EH (cell line): ENCODE measurements at places on chromosomes 1 and 21.
A peak's percentile ranks its signal among the peaks of the same experiment; 100 is the strongest.

DNA sequence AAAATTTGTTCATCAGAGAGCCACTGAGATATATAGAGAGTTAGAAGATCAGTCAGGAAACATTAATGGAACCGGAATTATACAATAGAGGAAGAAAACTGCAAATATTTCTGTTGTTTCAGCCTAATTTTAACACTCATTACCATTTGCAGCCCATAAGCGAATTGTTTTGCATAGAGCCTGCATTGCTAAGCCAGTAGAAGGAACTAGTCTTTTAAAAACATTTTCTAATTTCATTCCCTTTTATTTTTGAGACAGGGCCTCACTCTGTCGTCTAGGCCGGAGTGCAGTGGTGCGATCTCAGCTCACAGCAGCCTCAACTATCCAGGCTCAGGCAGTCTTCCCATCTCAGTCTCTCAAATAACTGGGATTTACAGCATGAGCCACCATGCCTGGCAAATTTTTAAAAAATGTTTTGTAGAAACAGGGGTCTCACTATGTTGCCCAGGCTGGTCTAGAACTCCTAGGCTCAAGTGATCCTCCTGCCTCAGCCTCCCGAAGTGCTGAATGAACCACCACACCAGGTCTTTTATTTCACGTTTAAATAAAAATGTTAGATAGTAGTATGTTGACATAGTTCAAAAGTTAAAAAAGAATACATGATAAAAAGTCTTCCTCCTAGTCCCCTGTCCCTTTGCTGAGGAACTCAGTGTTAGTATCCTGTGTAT, 25.3 kb downstream of the MPZL1 start:
- no peak for DNase-seq

DNA sequence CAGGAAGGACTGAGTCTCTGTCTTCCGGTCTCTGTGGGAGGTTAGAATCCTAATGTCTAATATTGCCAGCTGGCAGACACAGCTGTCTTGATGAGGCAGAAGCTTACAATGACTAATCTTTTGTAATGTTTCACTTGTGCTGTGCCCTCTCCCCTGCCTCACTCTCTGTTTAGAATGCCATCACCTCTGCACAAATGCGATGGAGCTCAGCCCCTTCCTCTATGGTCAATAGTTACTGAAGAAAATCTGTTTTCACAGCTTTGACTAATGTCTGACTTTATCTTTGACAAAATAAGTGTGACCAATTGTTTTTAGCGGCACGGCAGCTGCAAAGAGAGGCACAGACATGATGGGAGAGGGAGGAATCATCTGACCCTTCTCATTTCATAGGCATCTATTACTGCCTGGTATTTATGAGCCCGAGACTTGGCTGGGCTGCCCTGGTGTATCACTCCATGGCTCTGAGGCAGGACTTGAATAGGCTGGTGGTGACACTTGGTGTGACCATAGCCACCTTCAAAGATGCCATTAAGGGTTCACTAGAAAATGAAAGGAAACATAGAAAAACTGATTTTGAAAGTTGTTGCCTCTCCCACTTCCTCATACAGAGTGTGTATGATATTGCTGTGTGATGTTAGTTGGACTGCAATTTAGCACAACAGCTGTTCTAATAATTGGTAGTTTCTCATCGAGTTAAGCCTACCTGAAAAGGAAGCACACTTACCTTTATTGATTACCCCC, 163.2 kb upstream of the NBPF11 start:
- DNase-seq = peak; percentile 2

DNA sequence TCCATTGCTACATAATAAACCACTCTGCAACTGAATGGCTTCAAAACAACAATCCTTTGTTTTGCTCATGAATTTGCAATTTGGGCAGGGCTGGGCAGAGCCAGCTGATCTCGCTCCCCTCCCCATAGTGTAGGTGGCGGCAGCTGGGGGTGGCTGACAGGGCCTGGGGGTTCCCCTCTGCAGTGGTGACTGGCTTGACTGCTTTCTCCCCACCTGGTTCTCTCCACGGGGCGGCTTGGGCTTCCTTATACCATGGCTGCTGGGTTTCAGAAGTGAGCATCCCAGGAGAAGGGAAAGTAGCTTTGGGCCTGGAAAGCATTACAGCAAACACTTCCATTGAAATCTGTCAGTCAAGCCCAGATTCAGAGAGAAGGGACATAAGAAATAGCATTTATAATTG, 129.7 kb upstream of the ZBTB40 start:
- DNase-seq = no peak

GRCh38 chr1:6423321-6423999, 1.1 kb upstream of the ESPN start:
- DNase-seq = peak; percentile 65

GRCh38 chr1:181043025-181043888, 9.5 kb downstream of the MR1 start:
- DNase-seq = peak; percentile 58

GRCh38 chr21:15122241-15122640, 57.4 kb upstream of the NRIP1 start:
- no peak for DNase-seq

DNA sequence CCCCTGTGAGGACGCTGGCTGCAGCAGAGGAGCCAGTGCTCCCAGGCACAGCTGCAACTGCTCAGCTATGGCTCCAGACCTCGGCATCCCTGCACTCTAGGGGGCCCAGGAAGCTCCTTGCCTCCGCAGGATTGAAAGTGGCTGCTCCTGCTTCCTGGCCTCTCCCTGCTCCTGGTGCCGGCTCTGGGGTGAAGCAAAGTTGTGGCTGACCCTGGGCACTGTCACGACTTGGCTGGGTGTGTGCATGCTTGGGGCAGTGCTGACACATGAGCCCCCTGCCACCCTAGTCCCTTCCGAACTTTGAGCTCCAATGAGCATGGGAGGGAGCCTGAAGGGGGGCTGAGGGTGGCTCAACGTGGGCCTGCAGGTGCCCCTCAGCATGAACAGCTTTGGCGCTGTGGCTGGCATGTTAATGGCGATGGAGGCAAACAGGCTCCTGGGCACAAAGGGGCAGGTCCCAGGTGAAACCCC, 1512.2 kb downstream of the KCNT2 start:
- no peak for DNase-seq

DNA sequence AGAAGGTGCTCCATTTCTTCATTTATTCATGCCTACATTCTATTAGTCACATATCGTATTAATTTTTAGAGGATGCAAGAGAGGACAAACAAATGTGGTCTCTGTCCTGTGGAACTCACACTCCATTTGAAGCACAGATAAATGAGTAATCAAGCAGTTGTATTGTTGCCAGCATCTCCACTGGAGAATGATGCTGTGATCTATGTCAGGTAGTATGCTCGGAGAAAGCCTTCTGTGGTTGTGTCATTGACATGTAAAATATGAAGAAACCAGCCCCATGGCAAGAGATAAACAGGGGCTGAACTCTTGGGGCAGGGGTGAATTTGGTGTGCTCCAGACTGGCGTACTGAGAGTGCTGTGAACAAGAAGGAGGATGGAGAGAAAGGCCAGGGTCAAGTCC, 101.2 kb downstream of the FASLG start:
- no peak for DNase-seq

DNA sequence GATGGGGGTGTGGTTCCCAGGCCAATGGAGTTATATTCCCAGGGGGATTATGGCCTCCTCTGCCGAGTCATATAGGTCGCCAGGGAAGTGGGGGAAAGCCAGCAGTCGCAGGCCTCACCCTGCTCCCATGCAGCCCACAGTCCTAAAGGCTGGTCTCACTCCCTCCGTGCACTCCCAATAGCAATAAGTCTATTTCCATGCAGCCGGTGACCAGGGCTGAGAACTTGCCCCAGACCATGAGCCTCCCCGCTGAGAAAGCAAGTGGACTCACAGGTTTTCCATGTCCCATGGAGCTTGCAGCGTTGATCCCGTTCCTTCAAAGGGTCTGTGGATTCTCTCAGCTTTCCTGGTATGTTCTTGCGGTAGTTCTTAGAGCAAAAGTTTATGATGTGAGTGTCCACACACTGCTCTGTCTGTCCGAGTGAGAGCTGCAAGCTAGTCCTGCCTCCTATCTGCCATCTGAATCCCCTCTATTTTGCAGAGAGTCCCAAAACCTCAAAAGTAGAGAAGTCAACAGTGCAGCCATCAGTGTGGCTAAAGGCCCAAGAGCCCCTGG, 81.7 kb upstream of the TMPRSS2 start:
- no peak for DNase-seq

GRCh38 chr1:183339556-183340167, 78.5 kb downstream of the NMNAT2 start:
- no peak for DNase-seq

- DNase-seq = peak; percentile 62
These were observed 457.3 kb upstream of the VAMP3 start for GRCh38 chr1:7313826-7314225.

- DNase-seq = no peak
These were observed 298.1 kb downstream of the TGFB2 start for GRCh38 chr1:218643281-218643680.

- no peak for DNase-seq
These were observed 411.3 kb downstream of the PTPRU start for GRCh38 chr1:29647581-29647980.

DNA sequence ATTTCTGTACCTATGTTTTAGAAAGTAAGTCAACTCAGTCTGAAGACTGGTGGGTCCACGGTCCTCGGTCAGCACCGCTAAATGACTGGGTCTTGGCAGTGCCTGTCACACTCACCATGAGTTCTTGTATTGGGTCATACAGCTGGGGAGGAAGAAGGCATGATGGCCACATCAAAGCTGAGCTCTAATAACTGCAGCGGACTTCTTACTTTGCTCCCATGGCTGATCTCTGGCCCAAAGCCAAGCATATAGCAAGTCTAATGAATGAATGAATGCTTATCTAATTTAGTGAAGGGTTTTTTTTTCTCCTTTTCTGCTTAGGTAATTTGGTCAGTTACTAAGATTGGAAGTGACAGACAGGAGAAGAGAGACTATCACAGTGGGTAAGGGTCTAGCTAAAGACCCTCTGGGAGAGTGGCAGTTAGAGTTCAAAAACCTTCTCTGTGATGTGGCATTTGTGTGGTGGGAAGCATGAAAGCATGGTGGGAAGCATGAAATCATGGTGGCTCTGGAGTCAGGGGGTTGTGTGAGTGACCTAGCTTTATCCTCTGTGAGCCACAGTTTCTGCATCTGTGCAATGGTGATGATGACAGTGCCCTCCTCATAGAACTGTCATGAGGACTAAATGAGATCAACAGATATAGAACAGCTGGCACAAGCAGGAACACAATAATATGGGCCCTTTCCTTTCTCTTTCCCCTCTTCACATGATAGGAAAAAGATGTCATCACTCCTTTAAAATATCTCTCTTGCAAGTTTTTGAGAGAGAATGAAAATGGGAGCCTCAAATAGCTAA, 78.9 kb upstream of the JAK1 start:
- no peak for DNase-seq

DNA sequence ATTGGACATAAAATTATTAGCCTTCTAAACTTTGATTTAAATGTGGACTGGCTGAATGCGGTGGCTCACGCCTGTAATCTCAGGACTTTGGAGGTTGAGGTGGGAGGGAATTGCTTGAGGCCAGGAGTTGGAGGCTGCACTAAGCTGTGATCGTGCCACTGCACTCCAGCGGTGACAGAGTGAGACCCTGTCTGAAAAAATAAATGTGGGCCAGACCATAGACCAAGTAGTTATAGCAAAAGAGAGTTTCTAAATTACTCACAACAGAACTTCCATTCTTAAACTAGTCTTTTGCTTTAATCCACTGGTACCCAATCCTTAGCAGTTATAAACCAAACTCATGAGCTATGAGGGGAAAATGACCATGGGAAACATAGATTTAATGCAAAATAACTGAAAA, 35.2 kb downstream of the RAP1A start:
- DNase-seq = no peak

DNA sequence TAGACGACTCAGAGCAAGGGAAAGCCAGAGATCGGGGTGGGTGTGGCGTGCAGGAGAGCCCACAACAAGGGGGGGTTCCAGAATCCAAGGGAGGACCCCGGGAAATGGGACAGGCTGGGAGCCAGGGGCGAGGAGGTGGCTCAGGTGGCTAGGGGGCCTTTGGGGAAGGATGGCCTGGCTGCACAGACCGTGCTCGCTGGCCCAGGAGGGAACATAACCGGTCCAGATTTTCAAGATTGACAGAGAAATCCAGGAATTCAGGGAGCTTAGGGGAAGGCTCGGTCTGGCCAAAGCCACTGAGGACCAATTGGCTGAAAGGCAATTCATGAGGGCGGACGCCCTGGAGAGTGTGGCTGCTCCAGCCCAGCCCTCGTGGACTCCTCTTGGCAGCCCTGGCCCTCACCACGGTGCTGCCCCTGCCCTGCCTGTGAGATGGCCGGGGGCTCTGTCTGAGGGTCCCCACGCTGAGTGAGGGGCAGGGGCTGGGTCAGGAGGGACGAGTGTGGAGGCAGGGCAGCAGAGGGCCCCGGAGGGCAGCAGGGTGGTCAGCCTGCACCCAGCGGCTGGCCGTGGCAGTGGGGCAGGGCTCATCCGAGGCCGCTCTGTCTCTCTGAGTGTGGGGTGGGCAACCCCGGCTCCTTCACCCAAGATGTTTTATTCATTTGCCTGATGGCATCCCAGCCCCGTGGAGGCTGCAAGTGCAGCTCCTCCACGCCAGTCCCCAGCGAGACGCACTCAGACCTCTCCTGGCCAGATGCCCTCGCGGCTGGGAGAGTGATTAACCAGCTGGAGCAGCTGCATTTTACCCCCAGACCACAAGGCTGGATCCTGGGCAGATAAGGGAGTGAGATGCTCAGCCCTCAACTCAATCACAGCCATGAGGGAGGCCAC, 5.6 kb upstream of the LRRC3 start:
- DNase-seq = no peak

DNA sequence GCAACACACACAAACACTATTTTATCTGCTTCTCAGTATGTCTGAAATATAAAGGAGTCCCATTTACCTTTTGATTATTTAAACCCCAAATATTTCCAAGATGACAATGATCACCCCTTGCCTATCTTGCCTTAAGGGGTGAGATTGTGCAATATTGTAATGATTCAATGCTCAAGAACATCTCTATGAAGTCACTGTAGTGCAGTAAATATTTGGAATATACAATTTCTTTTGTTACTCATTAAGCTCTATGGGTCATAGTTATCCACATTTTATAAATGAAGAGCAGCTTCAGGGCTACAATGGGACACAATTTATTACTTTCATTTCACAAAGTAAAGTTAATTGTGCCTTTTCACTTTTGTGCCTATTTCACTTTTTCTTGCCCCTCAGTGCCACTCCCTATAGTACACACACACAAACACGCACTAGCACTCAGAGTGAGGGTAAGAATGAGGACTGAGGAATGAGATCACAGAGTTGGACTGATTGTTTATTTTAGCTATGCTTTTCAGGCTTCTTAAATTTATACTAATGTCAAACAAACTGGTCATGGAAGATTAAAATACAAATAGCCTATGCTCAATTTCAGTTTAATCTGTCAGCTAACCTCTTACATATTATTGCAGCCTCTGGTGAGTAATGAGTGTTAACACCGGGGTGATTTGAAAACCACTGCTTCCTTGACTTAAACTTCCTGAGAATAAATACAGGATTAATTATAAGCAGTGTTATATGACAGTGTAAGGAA, 521.0 kb upstream of the B3GALT2 start:
- peak; percentile 72 for DNase-seq

- no peak for DNase-seq
These were observed 17.7 kb upstream of the SAMD11 start for GRCh38 chr1:905811-906599.
